ENCODE measurements at places on chromosomes 13 and 19. TPM values are rescaled to one million over a fixed set of nuclear protein-coding genes. Genes with fewer than 3 reads are reported as not detected.

Gene RGL3
- total RNA-seq = 16.4 TPM

Gene CCL25
- 0.78 TPM for total RNA-seq

Gene GNG8
- 3.9 TPM for total RNA-seq

Gene NAPSA
- 0.67 TPM for total RNA-seq

Gene EML2
- total RNA-seq = 93.2 TPM

Gene MPV17L2
- 12.0 TPM for total RNA-seq

Gene SPINT2
- total RNA-seq = 233 TPM

Gene RGCC
- total RNA-seq = 18.6 TPM

Gene CLEC17A
- not detected for total RNA-seq

Gene NLRP11
- total RNA-seq = not detected

Gene LPAR6
- total RNA-seq = 56.6 TPM

Gene ELANE
- total RNA-seq = 0.48 TPM

Gene MEGF8
- total RNA-seq = 51.9 TPM

Gene ALOX5AP
- 42.4 TPM for total RNA-seq

Gene PSG11
- total RNA-seq = not detected

Gene PPP1R13L
- 20.2 TPM for total RNA-seq

Gene SAE1
- 46.1 TPM for total RNA-seq

Gene LHB
- total RNA-seq = not detected

Gene NCR1
- total RNA-seq = not detected

Gene MYH14
- total RNA-seq = 0.78 TPM

Gene PPP2R1A
- 389 TPM for total RNA-seq

Gene WTIP
- 3.0 TPM for total RNA-seq

Gene N4BP2L1
- 12.5 TPM for total RNA-seq

Gene NFKBIB
- total RNA-seq = 34.0 TPM

Gene NEK3
- total RNA-seq = 6.0 TPM

Gene POGLUT2
- 5.9 TPM for total RNA-seq

Gene BRD4
- 69.8 TPM for total RNA-seq

Gene URAD
- not detected for total RNA-seq

Gene NANOS3
- total RNA-seq = not detected

Gene GIPR
- total RNA-seq = 1.3 TPM
